ENCODE measurements at places on chromosomes 6 and 20.

GRCh38 chr20:37384683-37385174 is 38.8 kb downstream of the SRC start:
- peak; percentile 39 for DNase-seq

GRCh38 chr20:6213311-6213710 is 90.5 kb upstream of the FERMT1 start:
- DNase-seq: no peak

GRCh38 chr6:149903938-149904611 is 6.2 kb upstream of the RAET1E start:
- DNase-seq: no peak

DNA sequence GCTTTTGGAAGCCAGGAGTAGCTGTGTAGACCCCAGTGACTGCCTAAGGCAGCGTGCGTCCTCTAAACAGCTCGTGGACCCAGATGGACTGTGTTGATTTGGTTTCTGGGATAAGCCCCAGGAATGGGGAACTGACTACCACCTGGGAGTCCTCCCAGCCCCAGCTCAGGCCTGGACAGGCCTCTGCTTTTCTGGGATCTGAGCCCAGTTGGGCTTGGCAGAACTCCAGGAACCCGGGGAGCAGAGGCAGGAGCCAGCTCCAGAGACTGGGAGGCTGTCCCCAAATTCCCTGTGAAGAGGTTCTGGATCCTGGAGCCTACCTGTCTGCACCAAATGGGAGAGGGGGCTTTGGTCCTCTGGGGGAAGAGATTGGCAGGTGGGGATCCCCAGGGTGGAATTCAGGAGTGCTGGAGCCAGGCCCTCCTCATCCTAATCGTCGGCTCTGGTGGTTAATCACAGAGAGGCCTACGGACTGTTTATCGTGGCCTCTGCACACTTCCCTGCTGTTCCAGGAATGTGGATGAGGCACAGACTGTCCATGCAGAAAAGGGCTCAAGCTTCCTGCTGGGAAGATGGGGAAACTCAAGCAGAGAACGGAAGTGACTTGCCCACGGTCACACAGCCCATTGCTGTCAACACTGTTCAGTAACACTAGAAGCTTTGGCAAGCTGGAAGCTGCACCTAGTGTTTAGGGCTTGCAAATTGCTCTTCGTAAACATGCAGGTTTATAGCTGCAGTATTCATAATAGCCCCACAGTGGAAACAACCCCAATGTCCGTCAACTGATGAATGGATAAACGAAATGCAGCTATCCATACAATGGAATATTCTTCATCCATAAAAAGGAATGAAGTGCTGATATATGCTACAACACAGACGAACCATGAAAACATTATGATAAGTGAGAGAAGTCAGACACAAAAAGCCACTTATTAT is 100.6 kb downstream of the KCNB1 start:
- no peak for DNase-seq

DNA sequence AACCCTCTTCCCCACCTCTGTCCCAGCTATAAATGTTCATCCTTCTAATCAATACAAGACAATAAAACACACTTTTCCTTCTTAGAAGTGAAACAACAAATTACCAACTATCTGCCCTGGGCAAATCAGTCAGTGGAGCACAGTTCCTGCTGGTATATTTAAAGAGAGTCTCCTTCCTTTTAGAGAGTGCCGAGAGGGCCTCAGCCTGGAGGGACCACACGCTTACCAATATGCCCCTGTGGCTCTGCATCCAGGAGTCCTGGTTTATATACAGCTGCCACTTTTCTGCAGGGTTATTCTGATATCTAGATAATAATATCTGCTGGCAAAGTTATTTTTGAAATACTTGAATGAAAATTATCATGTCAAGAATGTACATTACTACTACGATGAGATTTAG is 87.4 kb upstream of the KCNK16 start:
- no peak for DNase-seq

DNA sequence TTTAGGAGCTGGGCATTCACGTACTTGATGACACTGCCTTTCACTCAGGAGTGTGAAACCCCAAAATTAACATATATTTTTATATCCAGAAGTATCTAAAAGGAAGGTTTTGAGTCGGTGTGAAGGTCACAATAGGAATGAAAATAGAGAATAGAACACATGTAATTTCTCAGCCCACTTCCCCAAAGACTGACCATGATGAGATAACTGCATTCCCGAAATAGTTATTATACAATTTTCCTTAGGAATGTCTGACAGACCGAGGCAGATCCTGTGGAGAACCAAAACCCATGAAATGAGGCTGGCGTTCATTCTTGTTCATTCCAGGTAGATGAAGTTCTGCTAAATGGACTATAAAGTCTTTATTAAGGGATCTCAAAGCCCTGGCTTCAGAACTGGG is 10.3 kb downstream of the NSFL1C start:
- no peak for DNase-seq

DNA sequence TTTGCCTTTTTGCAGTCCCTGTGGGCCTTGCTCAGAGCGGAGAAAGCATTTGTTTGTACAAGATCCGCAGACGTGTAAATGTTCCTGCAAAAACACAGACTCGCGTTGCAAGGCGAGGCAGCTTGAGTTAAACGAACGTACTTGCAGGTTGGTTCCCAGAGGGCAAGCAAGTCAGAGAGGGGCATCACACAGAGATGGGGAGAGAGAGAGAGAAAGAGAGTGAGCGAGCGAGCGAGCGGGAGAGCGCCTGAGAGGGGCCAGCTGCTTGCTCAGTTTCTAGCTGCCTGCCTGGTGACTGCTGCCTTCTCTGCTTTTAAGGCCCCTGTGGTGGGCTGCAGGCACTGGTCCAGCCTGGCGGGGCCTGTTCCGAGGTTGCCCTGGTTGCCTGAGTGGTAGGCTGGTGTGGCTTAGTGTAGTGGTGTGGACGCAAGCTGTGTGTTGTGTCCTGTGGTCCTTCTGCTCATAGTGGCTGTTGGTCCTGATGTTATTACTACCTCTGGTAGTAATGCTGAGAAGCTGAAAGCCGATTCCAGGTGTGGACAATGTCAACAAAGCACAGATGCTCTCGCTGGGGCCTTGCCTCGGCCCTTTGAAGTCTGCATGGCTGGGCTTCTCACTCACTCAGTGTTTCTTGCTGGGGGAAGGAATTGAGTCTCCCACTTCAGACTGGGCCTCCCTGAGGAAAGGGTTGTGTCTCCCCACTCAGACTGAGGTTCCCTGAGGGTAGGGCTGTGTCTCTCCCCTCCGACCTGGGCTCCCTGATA is 12.1 kb downstream of the VEGFA start:
- no peak for DNase-seq

DNA sequence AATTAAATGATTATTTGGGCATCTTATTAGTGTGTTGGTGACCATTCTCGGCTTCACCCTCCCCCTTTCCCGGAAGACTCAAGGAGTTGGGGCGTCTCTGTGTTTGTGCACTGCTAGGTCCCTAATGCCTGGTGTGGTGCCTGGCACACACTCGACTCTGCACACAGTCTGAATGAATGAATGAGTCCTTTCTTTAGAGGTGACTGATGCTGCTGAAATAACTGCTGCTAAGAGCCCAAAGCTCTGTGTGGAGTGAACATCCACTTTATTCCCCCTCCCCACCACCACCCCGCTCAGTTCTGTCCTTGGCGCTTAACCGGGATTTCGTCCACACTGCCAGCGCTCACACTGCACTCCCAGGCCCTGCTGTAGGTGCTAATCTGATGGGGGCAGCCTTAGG is 1.2 kb upstream of the PHACTR3 start:
- no peak for DNase-seq

DNA sequence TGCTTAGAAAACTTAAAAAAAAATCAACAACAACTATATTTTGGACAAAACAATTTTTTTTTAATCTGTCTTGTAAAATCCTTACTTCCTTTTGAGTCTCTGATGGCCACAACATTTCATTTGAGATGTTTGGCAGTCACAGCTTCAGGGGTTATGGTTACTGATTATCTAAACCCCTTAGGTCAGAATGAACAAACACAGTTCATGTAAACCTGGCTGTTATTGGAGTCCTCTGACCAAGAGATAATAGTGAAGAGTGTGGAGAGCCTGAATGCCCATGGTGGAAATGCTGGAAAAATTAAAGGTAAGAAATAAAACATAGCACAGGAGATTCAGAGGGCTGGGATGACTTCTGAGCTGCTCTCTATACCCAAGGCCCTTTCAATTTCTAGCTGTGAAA is 38.2 kb downstream of the TMX4 start:
- no peak for DNase-seq

- no peak for DNase-seq
Measured at GRCh38 chr6:136918706-136919105, 3.4 kb upstream of the SLC35D3 start.

- DNase-seq: no peak
Measured at GRCh38 chr6:163637524-163637923, 223.0 kb downstream of the QKI start.

DNA sequence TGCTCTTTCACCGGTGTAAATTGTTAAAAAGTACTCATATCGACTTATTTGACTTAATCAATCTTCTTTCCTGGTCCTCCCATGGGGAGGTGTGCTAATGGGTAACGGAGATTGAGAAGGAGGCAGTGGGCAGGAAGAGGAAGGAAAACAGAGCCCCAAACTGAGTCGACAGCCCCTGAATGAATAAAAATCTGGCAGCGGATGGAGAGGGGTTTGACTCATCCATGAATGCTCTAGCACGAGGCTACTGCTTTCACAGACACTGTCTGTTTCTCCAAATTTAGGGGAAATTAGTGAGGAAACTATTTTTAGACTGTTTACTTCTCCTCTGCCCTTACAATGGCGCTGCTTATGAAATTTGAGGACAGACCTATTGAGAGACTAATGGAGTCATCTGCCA is 142.2 kb upstream of the ATXN1 start:
- no peak for DNase-seq

All from KG1 (cell line).